Type B pancreatic cell (in vitro differentiated cells): ENCODE measurements at places on chromosomes 6 and 20. TPM values are rescaled to one million over a fixed set of nuclear protein-coding genes. Genes with fewer than 3 reads are reported as not detected.

DNA sequence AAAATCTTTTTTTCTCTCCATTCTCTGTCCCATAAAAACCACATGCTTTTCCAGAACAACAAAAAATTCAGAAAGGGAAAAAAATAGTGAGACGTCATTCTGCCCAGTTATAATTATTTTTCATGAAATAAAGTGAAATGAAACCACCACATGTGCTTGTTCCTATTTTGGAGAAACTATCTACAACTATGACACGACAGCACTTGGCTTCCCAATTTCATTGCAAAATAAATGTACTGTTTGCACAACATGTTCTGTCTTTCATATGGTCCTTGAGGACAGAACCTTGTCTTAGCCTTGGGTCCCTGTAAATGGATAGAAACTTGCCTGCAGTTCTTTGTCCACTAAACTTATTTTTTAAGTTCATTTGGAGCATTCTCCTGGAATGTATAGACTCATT lies 5.6 kb upstream of the MAN1A1 start:
- no peak for DNase-seq

- DNase-seq = no peak
Observed at GRCh38 chr6:109059571-109060021, 35.0 kb downstream of the SESN1 start.

The ANKRD66 gene
- 0.34 TPM in 1 of 2 replicates, not detected in the other for total RNA-seq

DNA sequence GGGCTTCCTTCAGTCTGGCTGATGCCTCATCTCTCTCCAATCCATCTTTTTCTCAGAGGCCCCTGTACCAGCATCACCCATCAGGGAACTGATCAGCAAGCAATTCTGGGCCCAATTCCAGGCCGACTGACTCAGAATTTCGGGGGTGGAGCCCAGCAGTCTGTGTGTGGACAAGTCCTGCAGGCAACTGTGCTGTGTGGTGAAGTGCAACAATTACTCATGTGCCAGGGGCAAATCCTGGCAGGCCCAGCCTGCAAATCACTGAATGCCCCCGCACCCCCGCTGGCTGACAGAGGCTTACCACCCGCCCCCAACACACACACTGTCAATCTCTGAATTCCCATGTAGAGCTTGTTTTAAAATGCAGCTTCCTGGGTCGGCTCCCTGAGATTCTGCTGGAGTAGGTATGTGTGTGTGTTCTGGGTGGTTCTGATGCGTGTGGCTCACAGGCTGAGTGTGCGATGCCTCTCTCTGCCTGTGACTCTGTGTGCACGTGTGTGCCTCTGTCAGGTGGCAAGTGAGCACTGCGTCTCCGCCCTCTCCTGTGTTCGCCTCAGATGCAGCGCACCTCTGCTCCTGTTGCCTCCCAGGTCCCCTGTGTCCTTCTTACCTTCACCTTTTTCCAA lies 45.4 kb downstream of the SSR1 start:
- peak; percentile 40 for DNase-seq

The SIRT5 gene
- total RNA-seq = 15.3 and 17.4 TPM in 2 replicates

- DNase-seq = no peak
Observed at GRCh38 chr20:48716086-48716485, 111.7 kb downstream of the PREX1 start.

The ZNFX1 gene
- total RNA-seq = 14.1 and 21.9 TPM in 2 replicates

- no peak for DNase-seq
Observed at GRCh38 chr20:16262594-16262993, 310.7 kb downstream of the KIF16B start.

GRCh38 chr6:5763407-5763806 lies 243.3 kb downstream of the NRN1 start:
- DNase-seq = no peak

The CST4 gene
- total RNA-seq = 2.1 and 56.8 TPM in 2 replicates

- DNase-seq = no peak
Observed at GRCh38 chr6:107116328-107116892, 1.1 kb upstream of the BEND3 start.

GRCh38 chr6:151024597-151024996 lies 159.1 kb downstream of the MTHFD1L start:
- DNase-seq = no peak

GRCh38 chr20:50794181-50794845 lies 548 bp upstream of the BCAS4 start:
- DNase-seq = no peak

DNA sequence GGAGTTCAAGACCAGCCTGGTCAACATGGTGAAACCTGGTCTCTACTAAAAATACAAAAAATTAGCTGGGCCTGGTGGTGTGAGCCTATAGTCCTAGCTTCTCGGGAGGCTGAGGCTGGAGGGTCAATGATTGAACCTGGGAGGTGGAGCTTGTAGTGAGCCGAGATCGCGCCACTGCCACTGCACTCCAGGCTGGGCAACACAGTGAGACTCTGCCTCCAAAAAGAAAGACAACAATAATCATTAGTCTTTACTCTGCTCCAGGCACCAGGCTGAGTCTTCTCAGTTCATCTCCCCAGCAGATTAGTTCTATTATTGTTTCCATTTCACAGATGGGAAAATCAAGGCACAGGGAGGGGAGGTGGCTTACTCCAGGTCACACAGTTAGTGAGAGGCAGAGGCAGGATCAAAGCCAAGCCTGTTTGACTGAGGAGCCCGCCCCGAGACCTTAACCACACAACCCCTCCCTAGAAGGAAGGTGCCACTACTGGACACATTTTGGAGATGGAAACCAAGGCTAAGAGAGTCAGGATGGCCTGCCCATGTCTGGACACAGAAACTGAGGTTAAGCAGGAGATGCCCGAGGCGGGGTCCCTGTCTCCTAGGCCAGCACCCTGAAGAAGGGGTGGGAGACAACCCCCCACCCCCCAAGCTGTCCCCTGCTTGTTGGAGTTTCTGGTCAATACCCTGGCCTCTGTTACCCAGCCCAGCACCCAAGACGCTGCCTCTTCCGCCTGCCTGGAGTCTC lies 75.8 kb downstream of the CEBPB start:
- no peak for DNase-seq

GRCh38 chr6:7727086-7727945 lies 1.4 kb downstream of the BMP6 start:
- DNase-seq = no peak

DNA sequence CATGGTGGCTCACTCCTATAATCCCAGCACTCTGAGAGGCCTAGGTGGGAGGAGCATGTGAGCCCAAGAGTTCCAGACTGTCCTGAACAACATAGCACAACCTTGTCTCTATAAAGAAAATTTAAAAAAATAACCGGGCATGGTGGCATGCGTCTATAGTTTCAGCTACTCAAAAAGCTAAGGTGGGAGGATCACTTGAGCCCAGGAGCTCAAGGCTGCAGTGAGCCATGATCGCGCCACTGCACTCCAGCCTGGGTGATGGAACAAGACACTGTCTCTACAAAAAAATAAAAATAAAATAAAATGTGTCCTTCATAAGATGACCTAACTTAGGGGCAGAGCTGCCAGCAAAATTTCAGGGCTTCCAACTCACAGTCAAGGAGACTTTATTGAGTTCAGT lies 12.6 kb downstream of the ID4 start:
- no peak for DNase-seq

DNA sequence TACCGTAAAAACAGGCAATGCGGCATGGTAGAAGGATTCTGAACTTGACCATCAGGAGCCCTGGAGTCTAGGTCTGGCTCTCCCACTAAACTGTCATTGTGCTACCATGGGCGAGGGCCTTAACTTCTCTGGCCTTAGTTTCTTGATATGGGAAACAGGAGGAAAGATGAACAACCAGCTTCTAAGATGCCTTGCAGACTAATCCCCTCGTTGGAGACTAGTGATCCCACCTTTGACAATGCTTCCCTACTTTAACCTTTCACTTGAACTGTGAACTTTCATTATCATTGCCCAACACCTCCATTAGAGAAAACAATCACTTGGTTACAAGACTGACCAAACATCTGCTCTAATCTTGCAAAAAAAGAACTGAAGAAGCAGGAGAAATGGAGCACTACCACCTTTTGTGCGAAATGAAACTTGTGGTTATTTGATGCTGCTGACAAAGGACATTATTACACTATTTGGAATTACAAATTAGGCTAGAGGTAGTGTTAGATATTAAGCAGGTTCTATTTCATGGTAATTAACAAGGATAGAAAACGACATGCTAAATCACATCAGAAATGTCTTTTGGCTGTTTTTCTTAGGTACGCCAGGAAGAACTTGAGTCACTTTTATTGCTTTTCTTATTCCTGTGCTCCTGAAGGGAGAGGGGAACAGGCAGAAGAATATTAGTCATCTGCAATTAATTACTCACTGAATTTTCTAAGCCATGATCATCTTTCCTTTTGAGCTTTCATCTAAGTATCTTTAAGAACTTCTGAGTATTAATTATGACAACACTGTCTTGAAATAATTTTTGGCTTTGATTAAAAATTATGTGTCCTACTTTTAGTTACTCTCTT lies 39.1 kb upstream of the ARHGAP18 start:
- no peak for DNase-seq

DNA sequence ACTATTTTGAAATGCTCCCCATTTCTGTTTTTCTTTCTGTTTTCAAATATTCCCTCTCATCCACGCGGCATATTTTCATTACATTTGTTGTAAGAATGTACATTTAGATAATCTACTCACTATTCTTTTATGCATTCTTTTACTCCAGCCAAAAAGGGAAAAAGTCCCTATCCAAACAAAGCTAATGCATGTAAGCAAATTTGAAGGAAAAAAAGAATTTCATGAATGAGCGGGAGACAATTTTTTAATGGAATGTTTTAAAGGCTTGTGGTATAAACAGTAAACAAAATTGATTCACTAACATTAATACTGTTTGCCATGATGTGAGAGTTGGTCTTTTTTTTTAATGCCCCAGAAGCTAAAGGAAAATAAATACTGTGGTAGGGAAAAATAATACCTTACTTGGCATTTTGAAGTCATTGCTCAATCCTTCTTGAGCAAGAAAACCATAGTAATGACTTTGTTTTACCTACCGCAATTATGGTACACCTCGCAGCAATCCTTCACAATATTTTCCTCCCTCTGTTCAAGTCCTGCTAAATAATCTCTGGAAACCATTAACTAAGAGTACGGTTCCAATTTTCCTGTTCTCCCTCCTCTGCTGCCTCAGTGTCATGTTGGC lies 79.0 kb downstream of the BACH2 start:
- DNase-seq = no peak
